ENCODE measurements at places on chromosomes 16 and 17.

DNA sequence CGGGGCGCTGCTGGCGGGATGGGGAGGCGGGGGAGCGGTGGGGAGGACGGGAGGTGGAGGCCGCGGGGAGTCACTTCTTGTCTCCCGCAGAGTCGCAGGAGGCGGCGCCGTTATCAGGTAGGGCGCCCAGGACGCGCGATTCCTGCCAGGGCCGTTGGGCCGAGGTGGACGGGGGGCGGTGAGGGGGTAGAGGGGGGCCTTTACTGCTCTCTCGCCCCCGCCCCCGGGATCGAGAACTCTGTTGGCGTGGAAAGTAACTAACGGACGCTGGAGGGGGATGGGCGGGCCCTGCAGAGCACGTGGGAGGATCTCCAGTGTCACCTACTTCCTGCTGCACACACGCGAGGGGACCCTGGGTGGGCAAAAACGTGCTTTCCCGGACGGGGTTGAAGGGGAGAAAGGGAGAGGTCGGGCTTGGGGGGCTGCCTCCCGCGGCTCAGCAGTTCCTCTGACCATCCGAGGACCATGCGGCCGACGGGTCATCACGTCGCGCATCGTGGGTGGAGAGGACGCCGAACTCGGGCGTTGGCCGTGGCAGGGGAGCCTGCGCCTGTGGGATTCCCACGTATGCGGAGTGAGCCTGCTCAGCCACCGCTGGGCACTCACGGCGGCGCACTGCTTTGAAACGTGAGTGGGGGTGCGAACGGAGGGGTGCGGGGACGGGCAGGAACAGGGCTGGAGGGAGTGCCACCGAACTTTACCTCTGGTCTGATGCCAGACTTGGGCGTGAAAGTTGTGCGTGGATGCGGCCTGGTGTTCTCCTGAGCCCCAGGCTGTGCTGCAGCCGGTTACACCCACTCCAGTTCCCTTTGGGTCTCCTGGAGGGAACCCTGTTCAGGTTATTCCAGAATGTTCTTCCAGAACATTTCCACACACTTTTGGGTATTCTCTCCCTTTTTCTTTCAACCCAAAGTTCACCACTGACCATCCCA is 569 bp downstream of the PRSS21 start:
- DNase-seq: no peak

GRCh38 chr17:56599088-56599487 is 5.6 kb downstream of the NOG start:
- DNase-seq: no peak

- no peak for DNase-seq
These were observed 8.7 kb downstream of the MYH3 start for GRCh38 chr17:10648381-10648780.

DNA sequence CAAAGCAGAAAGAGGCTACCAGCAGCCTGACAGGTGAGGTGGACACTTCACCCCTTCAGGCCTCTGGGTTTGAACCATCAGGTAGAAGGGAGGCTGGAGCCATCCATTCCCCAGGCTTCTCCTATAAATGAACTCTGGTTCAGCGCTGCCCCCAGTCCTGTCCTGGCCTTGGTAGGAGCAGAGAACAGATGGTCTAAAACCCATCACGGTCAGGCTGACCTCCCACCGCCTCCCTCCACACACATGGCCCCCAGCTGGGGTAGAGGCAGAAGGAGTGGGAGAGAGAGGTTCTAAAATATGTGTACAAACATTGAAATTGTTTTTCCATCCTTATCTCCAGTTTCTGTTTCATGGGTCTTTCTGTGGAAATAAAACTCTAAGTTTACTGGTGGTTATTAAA is 59.7 kb upstream of the DNAJA2 start:
- DNase-seq: no peak

- peak; percentile 14 for DNase-seq
These were observed 27.1 kb upstream of the SNN start for GRCh38 chr16:11640987-11641817.

GRCh38 chr17:38451840-38452529 is 23.7 kb downstream of the ARHGAP23 start:
- no peak for DNase-seq

GRCh38 chr17:78276098-78276887 is 44.9 kb downstream of the TMEM235 start:
- no peak for DNase-seq

DNA sequence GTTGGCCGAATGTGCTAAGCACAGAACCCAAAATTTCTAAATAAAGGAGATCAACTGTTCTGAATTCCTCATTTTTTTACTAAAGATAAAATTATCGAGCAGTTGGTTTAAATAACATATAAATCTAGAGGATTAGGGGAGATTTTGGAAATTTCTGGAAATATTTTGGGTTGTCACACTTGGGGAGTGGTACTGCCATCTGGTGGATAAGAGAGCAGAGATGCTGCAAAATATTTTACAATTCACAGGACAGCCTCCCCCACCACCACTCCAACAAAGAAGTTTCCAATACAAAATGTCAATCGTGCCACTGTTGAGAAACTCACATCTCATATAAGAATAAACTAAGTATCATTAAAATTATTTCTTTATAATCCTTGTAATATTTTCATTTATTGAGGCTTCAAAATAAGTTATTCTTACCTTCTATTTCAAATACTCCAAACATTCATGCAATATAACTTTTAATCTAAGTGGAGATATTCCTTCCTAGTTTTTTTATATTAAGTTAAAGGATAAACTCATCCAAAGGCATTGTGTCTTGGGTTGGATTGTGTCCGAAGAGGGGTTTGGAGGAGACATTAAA is 17.0 kb upstream of the ABCA8 start:
- DNase-seq: no peak

DNA sequence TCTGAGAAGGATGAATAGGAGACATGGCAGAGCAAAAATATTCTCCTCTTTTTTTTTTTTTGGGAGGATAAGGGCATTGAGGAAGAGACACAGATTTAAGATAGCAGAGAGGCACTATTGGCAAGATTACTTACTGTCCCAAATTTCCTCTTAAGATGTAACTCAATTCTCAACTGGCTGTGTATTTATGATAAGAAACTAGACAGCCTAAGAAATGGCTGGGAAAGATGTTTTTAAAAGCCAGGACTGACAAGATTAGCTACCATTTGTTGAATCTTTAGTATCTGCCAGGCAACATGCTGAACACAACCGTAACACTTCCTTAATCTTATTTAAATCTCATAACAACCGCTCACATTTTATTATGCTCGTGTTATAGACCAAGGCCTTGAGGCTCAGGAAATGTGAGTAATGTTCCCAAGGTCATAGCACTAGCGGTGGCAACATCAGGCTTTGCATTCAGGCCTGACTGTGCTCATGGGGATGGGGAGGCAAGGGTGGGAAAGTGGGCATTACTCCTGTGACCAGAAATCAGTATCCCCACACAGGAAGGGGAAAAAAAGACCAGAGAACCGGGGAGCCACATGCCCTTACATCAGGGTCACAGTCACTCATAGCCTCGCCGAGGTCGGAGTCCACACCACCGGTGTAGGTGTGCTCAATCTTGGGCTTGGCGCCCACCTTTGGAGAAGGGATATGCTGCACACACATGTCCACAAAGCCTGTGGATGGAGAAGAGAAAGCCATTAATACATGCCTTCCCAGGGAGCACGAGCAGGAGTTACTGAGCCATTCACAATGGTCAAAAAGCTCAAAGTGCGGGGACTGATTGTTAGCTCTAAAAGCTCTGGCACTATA is 15.6 kb downstream of the HIGD1B start:
- DNase-seq: no peak

DNA sequence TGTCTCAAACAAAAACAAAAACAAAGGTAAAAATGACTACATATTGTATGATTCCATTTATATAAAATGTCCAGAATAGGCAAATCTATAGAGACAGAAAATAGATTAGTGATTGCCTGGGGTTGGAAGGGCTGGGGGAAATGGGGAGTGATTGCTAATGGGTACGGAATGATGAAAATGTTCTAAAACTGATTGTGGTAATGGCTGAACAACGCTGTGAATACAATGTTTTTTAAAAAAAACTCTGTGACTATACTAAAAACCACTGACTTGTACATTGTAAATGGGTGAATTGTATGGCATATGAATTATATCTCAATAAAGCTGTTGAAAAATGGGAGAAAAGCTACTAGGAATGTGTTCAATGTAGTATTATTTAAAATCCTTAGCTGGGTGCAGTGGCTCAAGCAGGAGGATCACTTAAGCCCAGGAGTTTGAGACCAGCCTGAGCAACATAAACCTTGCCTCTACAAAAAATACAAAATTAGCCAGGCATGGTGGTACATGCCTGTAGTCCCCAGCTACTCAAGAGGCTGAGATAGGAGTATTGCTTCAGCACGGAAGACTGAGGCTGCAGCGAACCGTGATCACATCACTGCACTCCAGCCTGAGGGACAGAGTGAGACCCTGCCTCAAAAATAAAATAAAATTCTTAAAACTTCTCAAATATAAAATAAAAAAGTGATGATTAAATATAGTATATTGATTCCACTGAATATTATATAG is 47.9 kb downstream of the TOM1L2 start:
- DNase-seq: no peak

- DNase-seq: no peak
These were observed 250.7 kb upstream of the MYOCD start for GRCh38 chr17:12415031-12415430.

- peak; percentile 1 for DNase-seq
These were observed 832 bp downstream of the ETV4 start for GRCh38 chr17:43545383-43545632.

- DNase-seq: no peak
These were observed 6.9 kb upstream of the DHRS7B start for GRCh38 chr17:21119919-21120249.

GRCh38 chr16:3157229-3158025 is 22.6 kb downstream of the ZNF213 start:
- peak; percentile 18 for DNase-seq

DNA sequence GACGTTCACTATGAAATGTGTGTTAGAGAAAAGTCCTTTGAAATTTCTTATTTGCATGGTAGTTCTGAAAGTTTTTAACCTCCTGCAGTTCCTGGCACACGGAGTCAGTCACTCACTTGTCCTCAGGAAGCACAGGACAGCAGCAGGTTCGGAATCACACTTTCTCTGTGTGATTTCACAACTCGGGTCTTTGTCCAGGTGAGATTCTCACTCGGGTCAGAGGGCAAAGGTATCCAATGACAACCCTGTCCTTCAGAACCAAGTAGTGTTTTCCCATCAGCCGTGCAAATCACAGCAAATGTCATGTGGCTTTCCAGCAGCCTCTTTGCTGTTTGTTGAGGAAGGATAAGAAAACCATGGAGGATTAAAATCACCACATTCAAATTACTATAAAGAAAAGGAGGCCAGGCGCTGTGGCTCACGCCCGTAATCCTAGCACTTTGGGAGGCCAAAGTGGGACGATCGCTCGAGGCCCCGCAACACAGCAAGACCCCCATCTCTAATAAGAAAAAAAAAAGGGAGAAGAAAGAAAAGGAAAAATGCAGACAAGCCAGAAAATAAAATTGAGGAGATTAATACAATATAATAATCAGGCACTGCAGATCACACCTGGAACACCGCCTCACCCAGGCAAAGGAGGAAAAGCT is 22.0 kb downstream of the ADCY9 start:
- no peak for DNase-seq

GRCh38 chr16:12061336-12062055 is 85.0 kb downstream of the SNX29 start:
- DNase-seq: no peak

GRCh38 chr16:70590722-70591415 is 55.5 kb upstream of the IL34 start:
- DNase-seq: no peak

DNA sequence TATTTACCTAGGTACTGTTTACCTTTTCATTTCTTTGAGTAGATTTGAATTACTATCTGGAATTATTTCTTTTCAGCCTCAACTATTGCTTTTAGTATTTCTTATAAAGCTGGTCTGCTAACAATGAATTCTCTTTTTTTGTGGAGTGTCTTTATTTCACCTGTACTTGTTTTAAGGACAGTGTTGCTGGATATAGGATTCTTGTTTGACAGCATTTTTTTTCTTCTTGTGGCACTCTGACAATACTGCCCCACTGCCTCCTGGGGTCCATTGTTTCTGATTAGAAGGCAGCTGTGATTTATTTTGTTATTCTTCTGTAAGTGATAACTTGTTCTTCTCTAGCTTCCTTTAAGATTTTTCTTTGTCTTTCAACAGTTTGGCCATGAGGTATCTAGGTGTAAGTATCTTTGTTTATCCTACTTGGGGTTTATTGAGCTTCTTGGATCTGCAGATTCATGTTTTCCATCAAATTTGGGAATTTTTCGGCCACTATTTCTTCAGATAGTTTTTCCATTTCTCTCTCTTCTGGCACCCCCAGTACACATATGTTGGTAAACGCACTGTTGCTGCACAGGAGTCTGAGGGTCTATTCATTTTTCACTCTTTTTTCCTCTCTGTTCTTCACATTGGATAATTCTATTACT is 130.4 kb downstream of the AATF start:
- no peak for DNase-seq

DNA sequence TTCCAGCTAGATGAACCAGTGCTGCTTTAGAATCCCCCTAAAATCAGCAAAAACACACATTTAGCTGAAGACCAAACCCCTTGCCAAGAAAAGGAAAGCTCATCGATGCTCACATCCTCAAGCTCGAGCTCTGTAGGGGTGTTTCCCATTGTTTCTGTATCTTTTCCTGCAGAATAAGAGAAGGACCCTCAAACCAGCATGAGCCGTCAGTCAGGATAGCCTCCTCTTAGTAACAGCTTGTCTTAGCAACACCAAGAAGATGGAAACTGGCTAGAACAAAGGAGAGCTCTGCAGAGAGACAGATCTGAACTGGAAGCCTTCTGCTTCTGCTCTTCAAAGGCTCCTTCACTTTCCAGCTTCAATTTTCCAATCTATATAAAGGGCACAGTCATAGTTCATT is 32.0 kb downstream of the VAT1L start:
- no peak for DNase-seq

GRCh38 chr16:3147757-3148104 is 12.9 kb downstream of the ZNF213 start:
- no peak for DNase-seq

- no peak for DNase-seq
These were observed 13.9 kb upstream of the ADGRG1 start for GRCh38 chr16:57614536-57614935.

- no peak for DNase-seq
These were observed 48.7 kb downstream of the SF3B3 start for GRCh38 chr16:70572050-70572925.

DNA sequence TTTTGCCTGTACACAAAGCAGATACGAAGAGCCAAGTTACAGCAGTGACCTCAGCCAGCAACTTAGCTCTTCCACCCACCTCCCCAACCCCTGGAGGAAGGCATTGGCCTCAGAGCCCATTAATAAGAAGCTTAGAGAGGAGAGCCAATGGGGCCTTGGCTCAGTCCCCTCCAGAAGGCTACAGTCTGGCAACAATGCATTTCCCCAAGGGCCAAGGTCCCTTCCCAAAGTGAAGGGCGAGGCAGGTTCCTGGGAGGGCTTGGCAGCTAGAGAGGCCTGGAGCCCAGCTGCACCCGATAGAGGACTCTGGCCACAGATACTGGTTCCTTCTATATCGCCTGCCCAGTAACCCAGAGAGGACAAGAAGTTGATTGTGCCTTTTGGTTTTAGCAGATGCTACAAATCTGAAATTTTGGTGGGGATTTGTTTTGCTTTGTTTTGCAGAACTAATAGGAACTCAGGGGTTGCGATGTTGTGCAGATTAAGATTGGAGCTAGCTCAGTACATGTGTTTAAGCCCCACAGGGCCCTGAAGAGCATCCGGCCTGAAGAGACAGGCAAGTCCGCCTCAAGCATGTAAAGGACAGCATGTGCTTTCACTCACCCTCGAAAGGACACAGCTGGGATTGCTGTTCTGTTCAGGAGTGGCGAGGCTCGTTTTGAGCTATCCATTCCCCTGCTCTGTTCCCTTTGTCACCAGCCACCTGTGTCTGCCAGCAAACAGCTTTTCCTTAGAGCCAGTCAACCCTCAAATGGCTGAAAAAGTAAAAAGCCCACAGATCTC is 12.0 kb upstream of the PNPO start:
- DNase-seq: no peak

- DNase-seq: no peak
These were observed at the start of gene PDIA2 for GRCh38 chr16:283033-283805. TSS of gene PDIA2 (plus strand) at chr16:283164. CDS start at chr16:283170, 6 bp downstream.

All from activated effector memory CD4-positive, alpha-beta T cell treated with Interleukin-2 at 50 U/mL for 16 hours (primary cell).